ENCODE measurements at places on chromosomes 4 and X.

- DNase-seq: no peak
Observed at GRCh38 chr4:10009861-10010500, 11.3 kb downstream of the SLC2A9 start.

GRCh38 chr4:148834804-148835631, 392.8 kb upstream of the NR3C2 start:
- no peak for DNase-seq

DNA sequence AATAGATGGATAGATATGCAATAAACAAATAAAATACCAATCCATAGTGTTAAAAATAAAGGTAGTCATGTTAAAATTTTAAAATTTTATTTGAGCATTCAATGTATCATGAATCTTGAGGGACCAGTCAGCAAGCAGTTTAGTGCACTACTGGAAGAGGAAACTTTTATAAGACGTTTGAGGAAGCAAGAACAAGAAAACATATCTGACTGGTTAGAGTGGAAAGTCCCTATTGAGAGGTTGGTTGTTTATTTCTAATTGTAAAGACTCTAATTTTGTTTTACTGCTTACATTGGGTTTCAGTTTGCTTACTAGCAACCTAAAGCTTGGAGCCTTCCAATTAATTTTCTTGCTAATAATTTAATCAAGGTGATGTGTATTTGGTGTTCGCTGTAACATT, 786.2 kb downstream of the RAB28 start:
- no peak for DNase-seq

DNA sequence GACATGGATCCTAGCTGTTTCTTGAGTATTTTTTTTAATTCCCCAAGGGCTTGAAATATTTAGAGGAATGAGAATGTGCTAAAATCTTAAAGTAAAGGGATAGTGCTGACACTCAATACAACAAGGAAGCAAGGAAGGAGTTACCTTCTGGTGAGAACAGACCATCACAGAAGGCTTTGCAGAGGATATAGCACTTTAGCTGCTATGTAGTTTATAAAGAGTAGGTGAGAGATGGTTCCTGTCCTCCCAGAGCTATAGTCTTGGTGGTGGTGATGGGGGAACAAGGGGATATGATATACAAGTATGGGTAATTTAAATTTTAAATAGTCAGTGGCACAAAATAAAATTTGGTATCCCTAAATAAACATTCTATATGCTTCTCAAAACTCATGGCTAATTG, 47.6 kb downstream of the MTHFD2L start:
- DNase-seq: no peak

- DNase-seq: no peak
Observed at GRCh38 chr4:19557161-19557560, 694.5 kb upstream of the SLIT2 start.

GRCh38 chrX:97936296-97936695, 1052.6 kb downstream of the RPA4 start:
- no peak for DNase-seq

DNA sequence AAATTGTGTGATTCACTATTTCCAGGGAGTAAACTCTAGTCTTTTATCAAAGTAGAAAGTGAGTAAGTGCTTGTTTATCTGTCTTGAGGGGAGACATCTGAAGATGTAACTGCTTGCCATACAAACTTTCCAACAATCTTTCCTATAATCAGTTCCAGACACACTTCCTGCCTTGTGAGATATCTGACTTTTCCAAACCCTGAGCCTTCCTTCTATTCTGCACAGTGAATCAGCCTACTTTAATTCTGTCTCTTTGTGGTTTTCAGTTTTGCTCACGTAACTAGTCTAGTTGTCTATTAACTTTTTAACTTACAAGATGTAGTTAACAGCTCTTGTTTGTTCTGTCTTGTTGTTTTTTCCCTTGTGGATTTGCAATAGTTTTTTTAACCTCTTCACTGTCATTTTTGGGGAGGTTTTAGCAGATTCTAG, 947.8 kb downstream of the C4orf33 start:
- no peak for DNase-seq

GRCh38 chr4:155190099-155190498, 18.3 kb upstream of the NPY2R start:
- DNase-seq: no peak

- no peak for DNase-seq
Observed at GRCh38 chr4:88040707-88041106, 33.3 kb downstream of the PKD2 start.

DNA sequence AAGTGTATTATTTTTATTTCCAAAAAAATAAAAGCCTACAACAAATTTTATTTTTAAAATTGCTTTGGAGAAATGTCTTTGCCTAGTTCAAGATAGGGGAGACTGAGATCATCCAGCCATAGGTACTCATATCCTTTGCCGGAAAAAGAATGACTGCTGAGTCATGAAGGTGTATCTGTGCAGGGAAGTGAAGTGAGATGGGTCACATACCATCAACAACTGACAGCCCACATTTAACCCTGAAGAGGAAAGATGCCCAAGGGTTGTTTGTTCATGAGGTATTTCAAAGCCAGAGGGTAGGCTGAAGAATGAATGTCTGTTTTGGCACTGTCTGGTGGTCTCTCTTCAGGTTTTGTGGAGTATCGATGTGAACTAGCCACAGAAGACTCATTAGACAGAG, 106.7 kb upstream of the TTC29 start:
- DNase-seq: no peak

DNA sequence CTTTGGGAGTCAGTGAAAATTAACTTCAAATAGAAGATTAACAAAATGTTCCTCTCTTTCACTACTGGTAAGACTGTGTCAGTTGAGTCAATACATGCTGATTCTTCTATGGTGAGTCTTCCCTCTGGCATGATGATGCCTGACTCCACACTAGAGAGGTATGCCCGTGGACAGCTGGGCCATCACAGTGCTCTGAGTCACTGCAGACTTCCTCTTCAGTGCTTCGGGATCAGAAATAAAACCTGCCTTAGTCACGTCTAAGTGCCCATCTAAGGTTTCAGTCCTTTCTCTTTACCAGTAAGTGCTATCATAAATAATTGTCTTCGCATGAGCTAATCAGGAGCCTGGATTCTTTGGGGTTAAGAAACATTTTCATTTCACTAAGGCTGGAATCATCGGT, 1.6 kb upstream of the ASB5 start:
- no peak for DNase-seq

DNA sequence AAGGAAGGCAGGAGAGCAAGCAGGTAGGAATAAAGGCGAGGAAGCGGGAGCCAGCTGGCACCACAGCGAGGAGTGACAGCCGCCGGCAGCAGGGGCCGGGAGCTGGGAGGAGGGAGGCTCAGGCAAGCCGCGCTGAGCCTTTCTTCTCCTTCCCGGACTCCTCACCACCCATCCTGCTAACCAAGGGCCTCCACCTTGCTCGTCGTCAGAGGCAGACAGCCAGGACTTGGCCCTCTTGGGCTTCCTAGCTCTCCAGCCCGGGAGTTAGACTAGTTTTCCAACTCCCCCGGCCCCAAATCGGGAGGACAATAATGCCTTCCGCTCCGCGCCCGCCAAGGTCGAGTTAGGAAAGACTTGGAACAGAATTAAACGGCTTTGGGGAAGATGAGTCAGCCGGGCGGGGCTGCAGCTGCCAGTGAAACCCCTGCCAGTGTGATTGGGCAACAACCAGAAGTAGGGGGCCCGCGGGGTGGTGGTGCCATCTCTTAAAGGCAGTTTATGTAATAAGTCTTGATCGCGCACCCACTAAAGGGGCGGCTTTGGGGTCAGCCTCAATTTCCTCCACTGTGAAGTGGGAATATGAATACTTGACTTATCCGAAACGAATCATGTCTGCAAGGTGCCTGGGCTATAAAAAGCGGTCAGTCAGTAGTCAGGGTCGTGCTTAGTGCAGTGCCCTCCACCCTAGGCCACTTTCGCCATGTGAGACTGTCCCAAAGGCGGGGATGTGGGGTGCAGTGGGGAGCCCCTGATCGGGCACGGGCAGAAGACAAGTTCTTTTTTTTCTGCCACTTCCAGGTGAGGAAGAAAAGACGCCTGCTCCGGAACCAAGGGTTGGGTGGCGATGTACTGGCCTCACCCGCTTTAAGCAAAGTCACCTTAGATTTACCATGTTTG, 6.7 kb upstream of the HSD17B10 start:
- no peak for DNase-seq

GRCh38 chrX:21657318-21658151, 595 bp downstream of the KLHL34 start:
- peak; percentile 1 for DNase-seq

DNA sequence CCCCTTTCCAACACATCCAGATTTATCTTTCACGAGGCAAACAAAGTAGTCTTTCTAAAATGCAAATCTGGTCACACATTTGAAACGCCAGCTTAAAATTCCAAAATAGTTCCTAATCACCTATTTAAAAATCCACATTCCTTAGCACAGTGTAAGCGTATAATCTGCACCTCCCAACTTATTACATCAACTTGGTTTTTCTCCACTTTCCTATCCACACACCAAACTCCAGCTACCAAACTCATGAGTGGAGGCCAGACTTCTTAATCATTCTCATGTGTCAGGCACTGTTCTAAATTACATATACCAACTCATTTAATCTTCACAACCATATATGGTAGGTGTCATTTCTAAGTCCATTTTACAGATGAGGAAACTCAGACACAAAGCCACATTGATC, 33.8 kb downstream of the ENOX2 start:
- no peak for DNase-seq

DNA sequence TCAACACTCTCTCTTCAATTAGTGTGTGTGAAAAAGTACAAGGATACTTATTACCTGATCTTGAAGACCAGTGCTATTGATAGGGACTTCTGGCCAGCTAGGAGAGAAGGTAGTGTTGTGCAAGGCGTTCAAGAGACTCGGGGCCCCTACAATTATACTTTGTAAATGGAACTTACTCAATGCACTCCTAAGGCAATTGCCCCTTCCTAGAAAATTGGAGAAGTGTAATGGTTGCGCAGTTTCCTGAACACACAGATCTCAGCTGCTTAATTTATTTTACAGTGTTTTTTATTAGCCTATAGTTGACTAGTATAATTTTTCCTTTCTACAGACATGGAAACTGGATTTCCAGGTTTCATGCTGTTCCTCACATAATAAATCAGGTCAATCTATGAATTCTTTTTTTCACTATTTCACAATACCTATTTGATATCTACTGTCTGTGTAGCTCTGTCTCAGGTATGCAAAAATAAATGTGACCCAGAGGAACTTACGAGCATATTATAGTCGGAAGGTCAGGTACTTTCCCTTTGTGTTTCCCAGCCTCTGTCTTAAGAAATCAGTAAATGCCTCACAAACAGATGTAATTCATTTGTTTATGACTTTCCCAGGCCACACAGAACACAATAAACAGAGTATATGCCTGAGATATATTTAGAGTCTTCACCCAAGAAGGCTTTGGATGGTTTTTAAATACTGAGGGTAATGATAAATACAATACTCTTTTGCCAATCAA, 89.1 kb upstream of the TET2 start:
- DNase-seq: no peak

GRCh38 chrX:29627833-29628232, 587.5 kb upstream of the MAGEB2 start:
- DNase-seq: no peak

Measured in activated naive CD4-positive, alpha-beta T cell (primary cell).